ENCODE measurements at places on chromosomes 11 and 22.

GRCh38 chr11:65436412-65437032 lies 13.9 kb downstream of the NEAT1 start:
- no peak for DNase-seq

- DNase-seq = no peak
Observed at GRCh38 chr11:26842478-26843282, 120.8 kb upstream of the SLC5A12 start.

DNA sequence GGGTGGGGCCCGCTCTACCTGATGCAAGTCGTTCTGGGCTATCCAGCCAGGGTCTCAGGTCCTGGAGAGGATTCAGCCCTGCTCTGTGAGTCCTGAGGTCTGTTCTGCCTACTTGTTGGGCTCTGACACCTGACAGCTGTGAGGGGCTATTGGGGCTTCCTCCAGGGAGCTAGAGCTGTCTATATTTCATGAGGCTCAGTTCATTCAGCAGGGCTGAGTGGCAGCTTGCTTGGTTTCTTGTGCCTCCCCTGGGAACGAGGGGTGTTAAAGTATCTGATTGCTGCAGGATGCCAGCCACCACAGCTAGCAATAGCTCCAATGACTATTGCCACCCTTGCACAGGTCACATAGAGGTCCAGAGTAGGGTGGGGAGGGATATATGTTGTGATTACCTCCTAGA lies 26.7 kb downstream of the INSC start:
- no peak for DNase-seq

DNA sequence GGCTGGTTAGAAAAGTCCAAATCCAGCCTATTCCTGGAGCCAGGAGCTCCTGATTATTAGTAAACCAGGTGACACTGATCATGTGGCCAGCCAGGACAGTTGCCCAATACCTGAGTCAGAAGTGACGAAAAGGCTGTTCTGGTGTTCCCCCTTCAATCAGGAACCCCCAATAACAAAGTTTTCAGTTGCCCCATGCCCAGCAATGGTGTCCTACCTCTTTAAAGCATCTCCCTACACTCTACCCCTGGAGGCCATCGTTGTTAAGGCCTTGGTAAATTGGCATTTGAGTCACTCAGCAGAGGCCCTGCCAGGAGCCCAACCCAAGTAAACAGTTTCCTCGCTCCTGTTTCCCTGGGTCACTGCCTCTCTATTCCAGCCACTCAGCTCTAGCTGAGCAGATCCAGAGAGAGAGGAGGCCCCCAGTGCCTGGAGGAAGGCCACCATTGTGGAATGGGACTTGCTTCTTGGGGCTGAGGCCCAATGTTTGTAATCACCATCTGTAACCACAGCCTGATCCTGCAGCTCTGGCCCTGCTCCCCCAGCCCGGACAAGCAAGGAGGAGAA lies 25.0 kb downstream of the ARHGAP1 start:
- DNase-seq = no peak

DNA sequence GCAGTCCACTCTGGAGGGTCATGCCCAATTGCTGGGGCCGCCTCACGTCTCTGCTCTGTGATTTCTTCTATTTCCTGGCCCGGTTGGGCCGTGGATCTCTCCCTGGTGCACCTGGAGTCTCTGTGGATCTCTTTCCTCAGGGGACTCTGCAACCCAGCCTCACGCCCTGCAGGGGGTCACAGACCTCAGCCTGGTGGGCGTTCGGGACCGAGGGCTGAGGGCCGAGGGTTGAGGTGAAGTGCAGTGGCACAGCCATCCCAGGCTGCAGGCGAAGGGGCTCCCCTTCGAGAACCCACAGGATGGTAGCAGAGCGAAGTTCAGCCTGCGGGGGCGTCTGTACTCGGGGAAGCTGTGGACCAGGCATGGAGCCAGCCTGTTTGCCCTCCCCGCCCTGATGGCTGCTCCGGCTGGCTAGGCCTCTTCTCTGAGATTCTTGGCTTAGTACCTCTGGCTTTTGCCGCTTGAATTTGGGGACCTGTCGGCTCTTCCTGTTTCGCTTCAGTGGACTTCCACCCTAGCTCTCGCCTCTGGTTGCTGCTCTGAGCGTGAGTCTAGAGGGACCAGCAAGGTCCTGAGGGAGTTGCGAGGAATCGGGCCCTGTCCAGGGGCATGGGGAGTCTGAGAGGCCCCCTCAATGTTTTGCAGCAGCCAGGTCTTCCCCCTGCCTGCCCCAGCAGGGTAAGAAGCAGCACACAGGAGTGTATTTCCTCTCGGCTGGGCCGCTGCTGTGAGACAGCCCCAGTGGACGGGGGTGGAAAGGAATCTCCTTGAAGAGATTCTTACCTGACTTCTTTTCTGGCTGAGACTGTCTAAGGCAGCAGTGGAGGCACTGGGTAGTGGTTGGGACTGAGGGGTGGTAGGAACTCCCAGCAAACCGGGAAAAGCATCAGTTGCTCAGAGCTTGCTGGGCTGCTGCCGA lies 140.8 kb downstream of the TBC1D22A start:
- DNase-seq = no peak

GRCh38 chr22:19105456-19105855 lies 16.8 kb downstream of the DGCR2 start:
- no peak for DNase-seq

- no peak for DNase-seq
Observed at GRCh38 chr22:23183061-23183698, 2.9 kb downstream of the BCR start.

DNA sequence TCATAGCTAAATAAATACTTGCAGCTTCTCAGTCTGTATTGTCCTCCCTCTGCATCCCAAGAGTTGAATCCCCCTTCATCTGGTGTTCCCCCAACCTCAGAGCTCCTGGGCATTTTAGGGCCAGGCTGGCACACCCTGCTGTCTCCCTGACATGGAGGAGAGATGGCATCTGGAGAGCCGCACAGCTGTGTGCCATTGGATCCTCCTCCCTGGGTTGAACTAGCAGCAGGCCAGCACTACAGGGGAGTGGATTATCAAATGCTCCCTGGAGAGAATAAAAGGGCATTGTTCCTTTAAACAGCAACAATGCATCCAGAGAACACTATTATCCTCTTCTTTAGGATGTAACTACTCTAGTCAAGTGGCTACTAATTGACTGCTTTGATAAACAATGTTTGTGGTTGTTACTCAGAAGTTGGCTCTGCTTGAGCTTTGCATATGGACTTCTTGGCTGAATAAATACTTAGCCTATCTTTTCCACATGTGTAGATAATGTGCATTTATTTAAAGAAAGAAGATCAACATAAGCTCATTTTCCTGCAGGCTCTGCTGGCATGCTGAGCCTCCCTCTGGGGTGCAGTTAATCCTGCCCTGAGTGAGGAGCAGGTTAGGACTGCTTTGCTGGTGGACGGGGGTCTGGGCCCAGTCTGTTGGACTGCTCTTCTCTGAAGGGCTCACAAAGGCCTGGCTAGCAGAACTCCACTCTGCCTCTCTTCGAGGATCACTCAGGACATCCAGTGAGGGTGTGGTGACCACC lies 897.2 kb downstream of the TBC1D22A start:
- no peak for DNase-seq

DNA sequence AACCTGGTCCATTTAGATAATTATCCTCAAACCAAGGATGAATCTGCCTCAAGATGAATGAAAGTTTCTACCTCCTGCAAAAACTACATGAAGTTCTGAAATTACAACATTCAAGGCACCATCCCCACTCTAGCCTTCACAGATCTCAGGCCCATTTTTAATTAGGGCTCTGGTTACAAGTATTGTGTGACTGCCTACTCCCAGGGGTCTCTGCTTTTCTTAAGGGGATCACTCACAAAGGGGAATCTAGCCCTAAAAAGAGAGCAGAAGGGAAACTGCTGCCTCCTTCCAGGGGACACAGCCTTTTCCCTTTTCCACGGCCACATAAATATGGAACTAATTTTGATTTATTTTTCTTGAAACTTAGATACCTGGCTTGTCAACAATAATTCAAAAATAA lies 17.4 kb upstream of the TMEM135 start:
- DNase-seq = no peak

- DNase-seq = peak; percentile 9
Observed at GRCh38 chr11:35304386-35304775, 115.0 kb downstream of the SLC1A2 start.

DNA sequence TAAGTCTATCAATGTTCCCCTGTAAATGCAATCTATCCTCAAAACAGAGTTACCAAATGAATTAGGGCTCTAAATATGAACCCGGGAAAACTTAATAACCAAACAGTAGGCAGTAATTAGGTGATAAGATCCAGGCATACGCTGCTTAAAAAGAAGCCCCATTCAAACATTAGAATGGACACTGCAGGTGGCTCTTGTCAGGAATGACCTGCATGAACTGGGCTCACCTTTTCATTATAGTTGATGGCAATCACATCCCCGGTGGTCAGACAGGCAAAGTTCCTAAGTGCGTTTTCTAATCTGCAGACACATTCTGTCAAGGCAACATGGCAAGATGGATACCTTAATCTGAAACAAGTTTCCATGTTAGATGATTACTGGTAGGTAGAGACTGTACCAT lies 14.0 kb downstream of the UFD1 start:
- DNase-seq = no peak

DNA sequence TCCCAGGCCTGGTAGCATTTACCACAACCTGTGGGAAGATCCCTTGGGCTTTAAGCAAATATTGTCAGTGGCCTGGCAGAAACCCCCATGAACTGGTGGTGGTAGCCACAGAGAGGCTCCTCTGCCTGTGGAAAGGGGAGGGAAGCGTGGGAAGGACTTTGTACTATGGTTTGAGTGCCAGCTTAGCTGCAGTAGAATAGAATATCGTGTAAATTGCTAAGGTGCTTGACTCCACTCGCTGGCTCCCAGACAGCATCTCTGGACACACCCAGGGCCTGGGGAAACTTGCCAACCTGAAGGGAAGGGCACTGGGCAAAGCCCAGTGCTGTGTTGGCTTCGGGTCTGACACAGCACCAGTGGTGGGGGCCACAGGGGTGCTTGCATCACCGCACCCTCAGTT lies 52.6 kb downstream of the XRRA1 start:
- no peak for DNase-seq

- peak; percentile 72 for DNase-seq
Observed at GRCh38 chr22:49807780-49808708, 19.6 kb downstream of the BRD1 start.

DNA sequence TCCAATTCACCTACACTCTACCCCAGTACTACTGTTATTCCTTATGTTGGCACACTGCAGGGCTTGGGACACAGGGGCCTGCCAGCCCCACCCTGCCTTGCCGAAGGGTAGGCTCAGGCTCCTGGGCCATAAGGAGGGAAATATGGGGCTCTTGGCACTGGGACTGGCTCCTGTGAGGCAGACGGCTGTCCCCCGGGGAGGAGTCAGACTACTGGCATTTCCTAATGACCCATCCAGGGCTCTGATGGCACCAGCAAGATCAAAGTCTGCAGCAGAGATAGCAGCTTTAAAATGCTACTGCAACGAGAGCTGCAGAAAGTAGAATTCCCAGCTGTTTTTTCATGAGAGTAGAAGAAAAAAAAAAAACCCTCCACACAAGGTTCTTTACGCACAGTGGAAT lies 42.2 kb upstream of the CYP2D6 start:
- DNase-seq = no peak

- no peak for DNase-seq
Observed at GRCh38 chr22:42871146-42872050, 14.3 kb upstream of the ARFGAP3 start.

DNA sequence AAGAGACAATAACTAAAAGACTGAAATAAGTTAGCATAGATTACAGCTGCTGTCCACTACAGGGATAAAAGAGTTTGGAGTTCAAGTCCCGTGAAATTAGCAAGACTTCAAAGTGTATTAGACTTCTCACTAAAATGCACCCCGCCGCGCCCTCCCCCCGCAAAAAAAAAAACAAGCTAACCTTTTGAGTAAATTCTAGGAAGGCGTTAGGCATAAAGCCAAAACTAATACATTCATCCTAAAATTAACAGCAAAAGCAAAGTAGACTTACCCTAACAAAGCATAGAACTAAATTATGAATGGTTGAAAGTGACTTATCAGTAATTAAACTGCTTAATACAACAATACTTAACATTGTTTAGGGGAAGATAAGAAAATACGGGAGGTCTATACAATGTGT lies 581.0 kb upstream of the CHORDC1 start:
- no peak for DNase-seq

DNA sequence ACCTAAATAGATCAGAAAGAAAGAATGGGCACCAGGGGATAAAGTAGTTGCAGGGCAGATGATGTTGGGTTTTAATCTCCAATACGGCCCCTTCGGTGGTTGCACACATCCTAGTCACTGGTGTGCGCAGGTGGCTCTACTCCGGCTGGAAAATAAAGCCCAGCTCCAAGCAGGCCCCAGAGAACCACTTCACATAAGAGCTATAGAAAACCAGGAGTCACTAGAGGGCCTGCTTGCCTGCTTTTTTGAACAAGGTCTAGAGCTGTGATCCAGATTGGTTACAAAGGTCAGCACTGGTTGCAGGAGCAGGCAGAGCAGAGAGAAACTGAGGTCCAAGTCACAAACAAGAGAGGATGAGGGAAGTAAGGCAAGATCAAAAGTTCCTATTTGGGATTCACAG lies 41.5 kb upstream of the MS4A8 start:
- DNase-seq = no peak

DNA sequence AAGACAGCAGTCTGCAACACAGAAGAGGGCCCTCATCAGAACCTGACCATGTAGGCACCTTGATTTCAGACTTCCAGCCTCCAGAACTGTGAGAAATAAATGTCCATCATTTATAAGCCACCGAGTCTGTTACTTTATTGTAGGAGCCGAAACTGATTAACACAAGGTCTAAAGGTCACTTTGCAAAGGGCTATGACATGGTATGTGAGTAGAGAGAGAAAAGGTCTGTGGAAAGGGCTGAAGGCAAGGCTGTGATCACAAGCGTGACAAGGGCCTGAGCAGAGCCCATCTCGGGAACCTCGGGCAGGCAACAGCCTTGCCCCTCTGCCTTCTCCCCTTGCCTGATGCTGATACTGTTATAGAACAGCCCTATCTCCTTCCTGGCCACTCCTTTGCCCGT lies 73.4 kb upstream of the TEAD1 start:
- no peak for DNase-seq

- no peak for DNase-seq
Observed at GRCh38 chr11:67646535-67647336, 3.8 kb downstream of the ACY3 start.

- DNase-seq = no peak
Observed at GRCh38 chr11:101129203-101129943, at the start of gene PGR. Gene PGR (minus strand): TSS chr11:101129813. CDS start chr11:101129070, 743 bp downstream.

- no peak for DNase-seq
Observed at GRCh38 chr11:75524665-75525432, 892 bp downstream of the GDPD5 start.

DNA sequence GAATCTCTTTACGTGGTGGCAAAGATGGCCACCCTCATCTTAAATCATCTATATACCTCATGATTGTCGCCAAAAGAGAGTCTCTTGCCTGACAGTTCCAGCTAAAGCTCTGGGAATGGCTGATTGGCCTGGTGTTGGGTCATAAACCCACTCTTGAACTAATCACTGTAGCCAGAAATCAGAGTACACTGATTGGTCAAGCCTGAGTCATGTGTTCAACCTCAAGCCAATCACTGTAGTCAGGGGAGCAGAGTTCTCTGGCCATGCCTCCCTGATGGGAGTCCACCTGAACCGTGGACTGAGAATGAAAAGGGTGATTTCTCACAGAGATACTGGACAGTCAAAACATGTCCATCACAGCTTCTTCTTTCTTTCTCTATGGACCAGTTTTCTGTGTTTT lies 45.8 kb downstream of the RCN1 start:
- no peak for DNase-seq

DNA sequence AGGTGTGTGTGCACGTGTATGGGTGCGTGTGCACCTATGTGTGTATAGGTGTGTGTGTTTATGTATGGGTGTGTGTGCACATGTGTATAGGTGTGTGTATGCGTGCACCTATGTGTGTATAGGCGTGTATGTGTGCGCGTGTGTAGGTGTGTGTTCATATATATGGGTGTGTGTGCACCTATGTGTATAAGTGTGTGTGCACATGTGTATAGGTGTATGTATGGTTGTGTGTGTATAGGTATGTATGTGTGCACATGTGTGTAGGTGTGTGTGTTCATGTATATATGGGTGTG lies 26.9 kb downstream of the KCNQ1 start:
- no peak for DNase-seq

Data from central memory CD4-positive, alpha-beta T cell (primary cell).